ENCODE measurements at places on chromosomes 5 and 9. TPM values are rescaled to one million over a fixed set of nuclear protein-coding genes. Genes with fewer than 3 reads are reported as not detected.

PLGRKT gene
- 32.0 TPM for total RNA-seq

SPAG8 gene
- 2.0 TPM for total RNA-seq

ZNF622 gene
- total RNA-seq, result 36.0 TPM

ALAD gene
- total RNA-seq, result 29.0 TPM

DNA sequence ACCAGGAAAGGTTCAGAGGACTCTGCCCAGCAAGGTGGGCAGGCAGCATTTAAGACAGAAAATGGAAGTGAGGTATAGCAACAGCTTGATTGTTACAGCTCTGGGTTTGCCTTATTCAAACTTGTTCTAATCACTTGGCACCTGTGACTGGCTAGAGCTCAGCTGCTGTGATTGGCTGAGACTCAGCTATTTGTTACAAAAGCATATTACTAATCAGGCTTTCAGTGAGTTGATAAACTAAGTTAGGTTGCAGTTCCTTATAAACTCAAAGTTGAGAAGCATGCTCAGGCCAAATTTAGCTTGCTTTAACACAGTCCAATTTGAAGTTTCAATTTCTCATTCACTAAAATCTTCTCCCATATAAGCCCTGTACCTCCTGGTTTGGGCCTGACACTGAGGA lies 56.3 kb downstream of the GDA start:
- no peak for DNase-seq

- no peak for DNase-seq
Observed at GRCh38 chr5:101012880-101013279, 109.8 kb upstream of the ST8SIA4 start.

DNA sequence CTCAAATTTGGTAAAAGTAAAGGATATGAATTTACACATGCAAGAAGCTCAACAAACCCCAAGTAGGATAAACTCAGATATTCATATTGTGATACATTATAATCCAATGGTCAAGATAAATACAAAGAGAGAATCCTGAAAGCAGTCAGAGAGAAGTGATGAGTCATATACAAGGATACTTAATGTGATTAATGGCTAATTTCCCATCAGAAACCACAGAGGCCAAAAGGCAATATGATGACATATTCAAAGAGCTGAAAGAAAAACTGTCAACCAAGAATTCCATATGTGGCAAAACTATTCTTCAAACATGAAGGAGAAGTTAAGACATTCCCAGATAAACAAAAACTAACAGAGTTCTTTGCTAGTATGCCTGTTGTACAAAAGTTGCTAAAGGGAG lies 19.5 kb upstream of the IRF1 start:
- DNase-seq, result no peak

Measured in activated CD4-positive, alpha-beta memory T cell treated with anti-CD3 and anti-CD28 coated beads, Interleukin-2, amount 10 ng/mL, durations not matched to agents 7 days and 5 days (primary cell).